ENCODE measurements at places on chromosomes 3 and 15.
A peak's percentile ranks its signal among the peaks of the same experiment; 100 is the strongest.

DNA sequence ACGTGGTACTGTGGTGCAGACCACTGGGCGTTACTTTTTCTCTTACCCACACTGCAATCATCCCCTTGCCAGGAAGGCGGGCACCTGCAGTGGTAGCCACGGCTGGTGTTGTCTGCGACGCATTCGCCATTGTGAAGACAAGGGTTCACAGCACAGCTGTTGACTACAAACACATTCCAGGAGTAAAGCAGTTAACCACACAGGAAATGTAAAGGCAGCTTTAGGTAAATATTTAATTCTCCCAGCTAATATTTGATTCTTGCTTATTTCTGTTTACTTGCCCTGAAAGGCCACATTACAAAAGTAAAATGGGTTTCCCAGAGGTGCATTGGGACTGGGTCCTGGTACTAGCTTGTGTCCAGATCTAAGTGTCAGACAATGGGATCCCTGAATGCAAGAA, 45.4 kb downstream of the HEG1 start:
- DNase-seq: no peak

DNA sequence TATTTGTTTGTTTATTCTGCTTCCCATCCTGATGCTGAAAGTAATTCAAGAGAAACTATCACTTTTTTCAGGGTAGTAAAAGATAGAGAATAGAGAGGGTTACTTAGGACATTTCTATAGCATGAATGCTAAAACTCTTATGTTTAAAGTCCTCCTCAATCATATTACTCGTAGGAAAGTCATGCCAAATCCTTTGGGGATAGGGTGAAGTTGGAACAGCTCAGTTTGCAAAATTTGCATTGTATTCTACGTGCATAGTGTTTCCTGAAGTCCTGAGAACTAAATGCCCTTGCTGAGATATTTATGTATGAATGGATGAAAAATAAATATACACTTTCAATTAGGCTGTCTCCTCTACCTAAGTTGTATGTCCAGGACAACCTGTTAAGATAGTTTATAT, 14.6 kb downstream of the PLSCR5 start:
- DNase-seq: no peak

DNA sequence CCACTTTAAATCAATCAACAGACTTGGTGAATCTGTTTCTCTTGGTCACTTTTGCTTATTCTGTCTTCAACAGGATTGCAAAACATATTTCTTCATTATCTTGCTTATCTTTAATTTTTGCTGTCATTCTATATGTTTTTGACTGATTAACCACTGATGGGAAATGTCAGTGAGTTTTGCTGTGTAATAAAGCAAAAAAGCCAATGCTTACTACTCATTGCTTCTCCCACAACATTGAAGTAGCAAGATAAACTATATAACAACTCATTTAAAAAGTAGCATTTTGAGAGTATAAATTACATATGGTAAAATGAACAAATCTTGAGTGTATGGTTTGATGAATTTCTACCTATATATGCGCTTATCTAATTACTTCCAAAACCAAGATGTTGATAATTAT, 892 bp downstream of the CD200R1L start:
- DNase-seq: no peak

DNA sequence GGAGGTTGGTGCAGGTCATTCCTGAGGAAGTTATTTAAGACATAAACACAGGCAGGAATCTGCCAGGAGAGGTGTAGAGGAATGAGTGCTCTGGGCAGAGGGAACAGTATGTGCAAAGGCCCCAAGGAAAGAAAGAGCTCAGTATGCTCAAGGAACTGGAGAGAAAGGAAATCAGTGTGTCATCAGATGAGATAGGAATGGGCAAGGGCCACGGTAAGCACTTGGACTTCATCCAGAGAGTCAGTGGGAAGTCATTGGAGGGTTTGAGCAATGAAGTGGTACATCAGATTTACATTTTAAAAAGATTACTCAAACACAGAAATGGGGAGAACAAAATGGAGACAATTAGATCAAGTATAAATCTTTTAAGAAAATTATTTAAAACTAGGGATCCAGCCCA, 272.2 kb downstream of the ADAMTSL3 start:
- DNase-seq: no peak

DNA sequence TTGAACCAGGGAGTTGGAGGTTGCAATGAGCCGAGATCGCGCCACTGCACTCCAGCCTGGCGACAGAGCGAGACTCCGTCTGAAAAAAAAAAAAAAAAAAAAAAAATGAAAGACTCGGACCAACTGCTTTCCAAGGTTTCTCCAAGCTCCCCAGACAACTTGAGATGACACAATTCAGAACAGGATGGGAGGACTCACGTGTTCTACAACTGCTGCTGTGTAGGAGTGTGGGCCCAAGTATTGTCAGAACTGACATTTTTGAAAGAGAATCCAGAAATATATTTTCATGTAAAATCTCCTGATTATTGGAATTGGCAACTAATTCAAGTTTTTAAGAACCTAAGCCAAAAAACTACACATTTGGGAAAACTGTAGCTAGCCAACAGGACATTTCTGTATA, 109.5 kb upstream of the ETV5 start:
- no peak for DNase-seq

DNA sequence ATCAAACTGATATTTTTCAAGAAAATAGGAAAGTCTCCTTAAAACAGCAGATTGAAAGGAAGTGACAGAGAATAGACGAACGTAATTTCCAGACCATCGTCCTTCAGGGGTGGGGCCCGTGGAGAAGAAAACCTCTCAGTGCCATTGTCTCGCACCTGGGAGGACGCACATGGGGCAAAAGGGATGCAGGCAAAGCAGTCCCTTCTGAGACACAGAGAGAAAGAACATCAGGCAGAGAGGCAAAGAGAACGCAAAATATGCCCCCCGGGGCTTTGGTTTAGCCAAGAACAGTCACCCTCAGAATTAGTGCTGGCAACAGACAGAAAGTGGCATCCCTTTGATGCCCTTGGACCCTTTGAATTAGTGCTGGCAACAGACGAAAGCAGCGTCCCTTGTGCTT, 37.0 kb downstream of the MUC20 start:
- no peak for DNase-seq

GRCh38 chr15:89835176-89835564, 20.5 kb upstream of the ANPEP start:
- no peak for DNase-seq

- no peak for DNase-seq
Observed at GRCh38 chr3:180466401-180467011, 135.5 kb upstream of the TTC14 start.

- DNase-seq: no peak
Observed at GRCh38 chr15:81362790-81363189, 11.2 kb downstream of the TMC3 start.

- peak; percentile 37 for DNase-seq
Observed at GRCh38 chr3:14761121-14761672, 57.6 kb upstream of the FGD5 start.

GRCh38 chr3:125602752-125603649, 7.7 kb upstream of the OSBPL11 start:
- no peak for DNase-seq

GRCh38 chr3:71395927-71396695, 187.4 kb downstream of the FOXP1 start:
- DNase-seq: no peak

- no peak for DNase-seq
Observed at GRCh38 chr3:152823173-152823572, 11.8 kb upstream of the P2RY1 start.

- no peak for DNase-seq
Observed at GRCh38 chr15:39100106-39100660, 480.7 kb upstream of the THBS1 start.

DNA sequence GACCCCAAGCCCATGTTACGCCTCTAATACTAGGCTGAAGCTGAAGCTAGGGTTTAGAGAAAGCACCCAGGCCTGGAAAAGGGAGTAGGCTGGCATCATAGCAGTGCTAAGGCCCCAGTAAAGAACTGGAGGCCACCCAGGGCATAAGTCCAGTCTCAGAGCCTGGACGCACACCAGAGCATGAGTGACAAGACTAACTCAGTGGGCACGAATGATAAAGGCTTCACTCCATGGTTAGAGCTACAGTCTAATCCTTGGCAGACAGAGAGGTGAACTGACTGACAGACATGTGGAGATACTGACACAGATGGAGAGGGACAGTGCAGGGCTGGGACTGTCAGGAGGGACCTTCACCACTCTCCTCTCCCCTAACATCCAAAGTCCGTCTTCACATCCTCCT, 139.8 kb downstream of the KCNMB2 start:
- DNase-seq: no peak

- DNase-seq: no peak
Observed at GRCh38 chr3:31077826-31078225, 183.4 kb upstream of the GADL1 start.

DNA sequence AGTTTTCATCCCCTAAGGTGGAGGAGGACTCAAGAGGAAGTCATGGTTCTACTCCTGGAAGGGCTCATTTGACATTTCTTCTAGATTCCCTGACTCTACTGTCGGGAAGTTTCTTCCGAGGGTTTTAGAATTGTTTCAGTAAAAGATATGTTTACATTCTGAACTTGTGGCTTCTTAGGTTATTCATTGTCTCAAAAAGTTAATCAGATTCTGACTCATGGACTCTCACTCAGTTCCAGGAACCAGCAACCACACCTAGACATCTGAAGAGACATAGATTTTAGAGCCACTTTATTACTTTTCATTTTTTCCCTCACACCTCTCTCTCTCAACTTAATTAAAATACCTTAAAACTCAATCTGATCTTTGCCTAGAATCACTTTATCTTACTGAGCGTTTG, 862.6 kb downstream of the AGBL1 start:
- no peak for DNase-seq

DNA sequence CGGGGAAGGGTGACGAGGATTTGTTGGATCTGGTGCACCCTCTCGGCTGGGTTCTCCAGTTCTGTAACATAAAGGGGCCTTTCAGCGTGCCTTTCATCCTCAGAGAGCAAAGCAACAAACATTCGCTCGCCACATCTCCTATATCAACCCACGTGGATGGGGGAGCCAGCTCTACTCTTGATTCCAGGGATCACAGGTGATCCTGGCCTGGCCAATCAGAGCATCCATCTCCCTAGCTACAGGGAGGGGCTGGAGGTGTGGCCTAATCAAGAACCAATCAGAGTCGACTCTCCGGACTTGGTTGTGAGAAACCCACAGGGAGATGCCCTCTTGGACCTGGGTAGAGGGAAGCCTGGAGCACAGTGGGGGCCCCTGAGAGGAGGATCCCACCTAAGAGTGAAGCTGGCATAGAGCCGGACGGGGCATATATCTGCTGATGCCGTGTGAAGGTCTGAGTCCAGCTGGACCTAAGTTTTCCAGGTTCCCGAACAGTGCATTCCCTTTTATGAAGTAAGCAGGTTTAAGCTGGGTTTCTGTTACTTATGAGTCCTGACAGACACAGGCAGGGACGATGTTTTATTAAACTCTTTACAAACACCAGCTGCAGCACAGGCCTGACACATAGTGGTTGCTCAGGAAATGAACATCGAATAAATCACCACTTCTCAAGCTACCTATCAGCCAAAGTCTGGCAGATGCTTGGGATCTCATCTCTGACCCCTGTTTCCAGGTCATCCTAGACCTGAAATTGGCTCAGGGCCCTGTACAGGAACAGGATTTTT, 50.7 kb upstream of the RAD18 start:
- DNase-seq: no peak

- no peak for DNase-seq
Observed at GRCh38 chr3:161560008-161560637, 63.5 kb downstream of the OTOL1 start.

- no peak for DNase-seq
Observed at GRCh38 chr3:194275721-194276120, 75.4 kb downstream of the CPN2 start.

GRCh38 chr3:30260762-30261161, 345.6 kb upstream of the TGFBR2 start:
- no peak for DNase-seq

DNA sequence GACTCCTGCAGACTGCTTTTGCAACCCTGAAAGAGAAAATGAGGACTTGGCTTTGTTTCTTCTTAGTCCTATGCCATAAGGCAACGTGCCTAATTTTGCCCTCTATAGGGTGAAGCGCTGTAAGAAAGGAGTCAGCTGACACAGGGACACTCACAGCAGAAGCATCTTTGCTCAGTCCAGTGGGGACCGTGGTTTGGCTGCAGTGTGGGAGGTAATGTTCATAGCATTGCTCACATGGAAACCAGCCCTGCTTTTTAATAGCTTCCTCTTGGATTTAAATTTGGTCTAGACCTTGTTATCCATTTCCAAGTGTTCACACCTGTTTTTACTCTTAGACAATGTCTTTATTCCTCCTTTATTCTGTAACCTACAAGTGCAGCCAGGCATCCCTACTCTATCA, 1032.1 kb downstream of the NTRK3 start:
- DNase-seq: no peak

DNA sequence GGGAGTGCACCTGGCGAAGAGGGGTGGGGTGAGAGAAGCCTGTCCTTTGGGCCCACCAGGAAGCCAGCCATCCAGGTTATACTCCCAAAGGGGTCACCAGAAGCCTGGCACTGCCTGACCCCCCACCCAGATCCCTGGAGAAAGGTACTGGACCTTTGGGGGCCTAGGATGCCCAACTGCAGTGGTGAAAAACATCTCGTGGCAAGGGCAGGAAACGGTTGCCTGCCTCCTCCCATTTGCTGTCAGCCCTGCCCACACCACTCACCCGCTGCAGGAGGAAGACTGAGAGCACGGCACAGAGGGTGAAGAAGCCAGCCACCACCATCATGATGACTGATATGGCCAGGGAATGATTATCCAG, 2.2 kb upstream of the ULK3 start:
- peak; percentile 34 for DNase-seq

DNA sequence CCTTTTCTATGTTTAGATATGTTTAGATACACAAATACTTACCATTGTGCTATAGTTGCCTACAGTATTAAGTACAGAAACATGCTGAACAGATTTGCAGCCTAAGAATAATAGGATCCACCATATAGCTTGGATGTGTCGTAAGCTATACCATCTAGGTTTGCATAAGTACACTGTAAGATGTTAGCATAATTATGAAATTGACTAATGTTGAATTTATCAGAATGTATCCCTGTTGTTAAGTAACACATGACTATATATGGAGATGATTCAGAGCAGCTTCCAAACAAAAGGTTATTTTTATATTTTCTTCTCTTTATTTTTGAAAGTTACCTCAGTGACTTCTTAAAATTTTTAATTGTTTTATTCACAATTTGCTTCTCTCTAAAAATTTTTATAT, 2.4 kb downstream of the SLC28A2 start:
- no peak for DNase-seq

- DNase-seq: no peak
Observed at GRCh38 chr3:115806501-115806900, 183.2 kb downstream of the GAP43 start.

GRCh38 chr3:159789742-159790635, 198.6 kb upstream of the IL12A start:
- no peak for DNase-seq

GRCh38 chr3:14438929-14439328, 36.5 kb downstream of the SLC6A6 start:
- no peak for DNase-seq

- no peak for DNase-seq
Observed at GRCh38 chr3:155130001-155130400, 49.9 kb downstream of the MME start.
